GM12864 (cell line): ENCODE measurements at places on chromosomes 5 and 9.

GRCh38 chr5:93576994-93577853, 3.8 kb downstream of the NR2F1-AS1 start:
- DNase-seq, result no peak

- no peak for DNase-seq
These were observed 258.6 kb downstream of the FSTL4 start for GRCh38 chr5:133353741-133354140.

DNA sequence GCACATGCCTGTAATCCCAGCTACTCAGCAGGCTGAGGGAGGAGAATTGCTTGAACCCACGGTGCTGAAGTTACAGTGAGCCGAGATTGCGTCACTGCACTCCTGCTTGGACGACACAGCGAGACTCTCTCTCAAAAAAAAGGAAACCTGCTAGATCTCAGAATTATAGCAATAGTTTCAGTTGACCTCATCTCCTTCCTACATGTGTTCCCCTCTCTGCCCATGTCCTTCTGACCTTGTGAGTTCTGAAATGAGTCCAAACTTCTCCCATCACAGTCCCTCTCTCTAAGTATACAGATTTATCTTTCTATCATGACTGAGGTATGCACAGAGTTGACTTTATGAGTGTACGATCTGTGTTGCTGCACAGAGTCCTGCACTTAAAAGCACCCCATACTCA, 44.6 kb upstream of the SHOC1 start:
- DNase-seq, result peak; percentile 51

DNA sequence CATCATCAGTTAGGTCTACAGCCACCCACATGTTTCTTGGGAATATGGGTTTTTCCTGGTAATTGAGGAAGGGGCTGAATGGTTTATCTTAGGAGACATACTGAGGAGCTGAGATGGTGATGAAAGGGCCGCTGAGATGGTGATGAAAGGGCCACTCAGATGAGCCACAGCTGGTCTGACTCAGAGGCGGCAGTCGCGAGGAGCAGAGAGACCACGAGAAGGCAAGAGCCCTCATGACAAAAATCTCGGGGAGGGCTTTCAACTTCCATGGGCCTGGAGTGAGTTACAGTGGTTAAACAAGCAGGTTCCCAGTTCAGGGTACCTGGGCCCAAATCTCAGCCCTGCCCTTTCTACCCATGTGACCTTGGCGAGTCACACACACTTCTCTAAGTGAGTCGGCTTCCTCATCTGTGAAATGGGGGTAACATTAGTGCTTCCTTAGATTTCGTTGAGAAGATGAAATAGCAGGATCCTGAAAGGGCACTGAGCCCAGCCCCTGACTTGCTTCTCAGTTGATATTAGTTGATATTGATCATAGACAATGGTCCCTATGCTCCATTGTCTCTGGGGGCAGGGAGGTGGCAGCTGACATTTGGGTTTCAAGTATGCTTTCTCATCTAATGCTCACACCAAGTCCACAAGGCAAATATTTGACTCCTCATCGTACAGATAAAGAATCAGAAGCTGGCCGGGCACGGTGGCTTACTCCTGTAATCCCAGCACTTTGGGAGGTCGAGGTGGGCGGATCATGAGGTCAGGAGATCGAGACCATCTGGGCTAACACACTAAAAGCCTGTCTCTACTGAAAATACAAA, 169.5 kb downstream of the RGS3 start:
- DNase-seq, result no peak

GRCh38 chr5:160463740-160464465, 42.2 kb downstream of the PTTG1 start:
- DNase-seq, result no peak

DNA sequence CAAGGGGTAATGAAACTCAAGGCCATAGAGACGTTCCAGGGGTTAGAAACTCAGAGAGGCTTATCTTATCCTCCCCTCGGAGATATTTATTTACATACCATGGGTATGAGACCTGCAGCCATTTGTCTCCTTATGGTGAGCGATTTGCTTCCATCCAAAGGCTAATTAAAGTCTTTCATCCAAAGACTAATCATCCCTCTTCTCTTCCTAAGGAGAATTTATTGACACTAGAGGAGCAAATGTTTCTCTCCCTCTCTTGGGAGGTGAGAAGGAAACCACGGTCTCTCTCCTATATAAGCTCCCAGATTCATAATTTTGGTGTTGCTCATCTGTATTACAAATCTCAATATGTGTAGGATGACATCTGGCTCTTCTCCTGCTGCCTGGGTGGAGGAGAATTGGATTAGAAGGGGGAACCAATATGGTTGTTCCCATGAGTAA, 31.0 kb upstream of the RPS23 start:
- DNase-seq, result no peak

DNA sequence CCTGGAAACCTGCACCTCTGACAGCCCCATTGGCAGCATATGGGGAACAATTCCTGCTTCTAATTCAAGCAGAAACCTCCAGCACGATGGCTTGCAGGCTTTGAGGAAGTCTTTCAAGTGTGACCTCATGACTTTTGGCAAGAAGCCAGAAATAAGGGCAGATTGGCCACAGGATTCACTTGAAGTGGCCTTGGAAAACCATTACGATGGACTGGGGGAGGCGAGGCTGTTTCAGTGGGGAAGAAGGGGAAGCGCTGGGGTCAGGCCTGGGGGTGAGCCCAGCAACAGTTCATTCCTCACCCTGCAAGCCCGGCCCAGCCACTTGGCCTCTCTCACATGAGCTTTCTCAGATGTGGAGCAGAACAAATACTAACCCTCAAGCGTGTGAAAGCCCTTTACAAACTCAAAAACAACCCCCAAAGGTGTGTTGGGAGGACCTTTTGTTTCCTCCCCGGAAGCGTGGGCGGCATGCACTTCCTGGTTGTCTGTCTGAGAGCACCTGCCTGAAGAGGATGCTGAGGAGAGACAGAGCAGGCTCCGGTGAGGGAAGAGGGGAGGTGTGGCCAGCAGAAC, 26.9 kb upstream of the EEIG1 start:
- peak; percentile 84 for DNase-seq

DNA sequence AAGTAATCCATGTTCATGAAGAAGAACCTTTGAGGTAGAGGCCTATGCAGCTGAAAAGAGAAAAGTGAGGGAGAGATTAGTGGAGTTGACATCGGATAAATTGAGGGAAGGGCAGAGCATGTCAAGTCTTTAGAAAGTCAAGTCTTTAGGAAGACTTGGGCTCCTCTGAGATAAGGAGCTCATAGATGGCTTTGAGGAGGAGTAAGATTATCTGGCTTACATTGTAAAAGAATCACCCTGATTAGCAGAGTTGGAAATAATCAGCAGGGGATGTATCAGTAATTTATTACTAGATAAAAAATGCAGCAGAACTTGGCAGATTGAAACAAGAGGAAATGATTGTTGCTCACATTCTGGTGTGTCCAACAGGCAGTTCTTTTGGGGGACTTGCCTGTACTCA, 727.2 kb upstream of the WWC1 start:
- no peak for DNase-seq

- DNase-seq, result no peak
These were observed 59.5 kb downstream of the EGFLAM start for GRCh38 chr5:38317868-38318267.

DNA sequence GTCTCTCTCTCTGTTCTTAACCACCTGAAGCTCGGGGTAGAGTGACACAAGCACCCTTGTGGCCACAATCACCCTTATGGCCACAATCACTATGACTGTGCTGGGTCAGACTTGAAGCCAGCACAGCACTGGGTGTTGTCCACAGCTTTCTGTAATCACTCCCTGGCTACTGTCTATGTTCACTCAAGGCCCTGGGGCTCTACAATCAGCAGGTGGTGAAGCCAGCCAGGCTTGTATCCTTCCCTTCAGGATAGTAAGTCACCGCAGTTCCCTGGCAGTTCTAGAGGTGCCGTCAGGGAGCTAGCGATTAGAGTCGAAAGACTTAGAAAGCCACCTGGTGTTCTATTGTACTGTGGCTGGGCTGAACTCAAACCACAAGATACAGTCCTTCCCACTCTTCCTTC, 44.2 kb downstream of the GDA start:
- no peak for DNase-seq

GRCh38 chr9:36772449-36773403, 200.0 kb downstream of the MELK start:
- no peak for DNase-seq

GRCh38 chr5:73311291-73312110, 137.1 kb downstream of the FOXD1 start:
- no peak for DNase-seq

- DNase-seq, result no peak
These were observed 77.8 kb downstream of the SLC38A9 start for GRCh38 chr5:55634209-55634805.

DNA sequence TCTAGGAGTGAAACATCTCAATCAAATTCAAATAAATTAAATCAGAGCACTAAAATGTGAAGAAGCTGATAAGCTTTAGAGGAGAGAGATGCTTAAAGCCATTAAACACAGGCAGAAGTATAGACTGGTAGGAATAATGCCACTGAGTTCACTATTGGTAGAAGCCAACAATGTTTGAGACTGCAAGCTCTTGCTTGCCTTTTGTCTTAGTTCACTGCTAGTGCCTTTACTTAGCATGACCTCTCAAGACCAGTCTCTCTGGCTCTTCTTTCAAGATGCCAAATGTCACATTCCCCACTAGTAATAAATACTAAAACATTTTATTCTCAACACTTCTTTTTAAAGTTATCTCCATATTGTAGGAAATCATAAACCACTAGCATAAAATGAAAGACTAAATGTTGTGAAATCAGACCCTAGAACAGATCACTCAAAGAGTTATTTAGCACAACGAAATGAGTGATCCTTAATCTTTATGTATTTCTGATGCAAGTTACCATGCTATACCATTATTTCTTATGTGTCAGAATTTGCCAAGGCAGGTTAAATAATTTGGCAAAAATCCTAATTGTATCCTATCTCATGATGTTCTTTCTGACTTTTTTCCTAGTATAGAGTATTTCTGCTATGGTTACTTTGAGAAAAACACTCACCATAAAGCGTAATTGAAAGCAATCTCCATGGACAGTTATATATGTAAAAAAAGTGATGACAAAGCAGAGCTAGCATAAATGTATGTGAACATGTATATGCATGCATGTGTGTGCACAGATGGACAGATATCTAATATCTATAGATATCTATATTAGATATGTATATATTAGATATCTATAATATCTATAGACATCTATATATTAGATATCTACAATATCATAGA, 57.5 kb downstream of the PJA2 start:
- no peak for DNase-seq
